HAP-1 (cell line): ENCODE measurements at places on chromosomes 4 and X.
A peak's percentile ranks its signal among the peaks of the same experiment; 100 is the strongest.

DNA sequence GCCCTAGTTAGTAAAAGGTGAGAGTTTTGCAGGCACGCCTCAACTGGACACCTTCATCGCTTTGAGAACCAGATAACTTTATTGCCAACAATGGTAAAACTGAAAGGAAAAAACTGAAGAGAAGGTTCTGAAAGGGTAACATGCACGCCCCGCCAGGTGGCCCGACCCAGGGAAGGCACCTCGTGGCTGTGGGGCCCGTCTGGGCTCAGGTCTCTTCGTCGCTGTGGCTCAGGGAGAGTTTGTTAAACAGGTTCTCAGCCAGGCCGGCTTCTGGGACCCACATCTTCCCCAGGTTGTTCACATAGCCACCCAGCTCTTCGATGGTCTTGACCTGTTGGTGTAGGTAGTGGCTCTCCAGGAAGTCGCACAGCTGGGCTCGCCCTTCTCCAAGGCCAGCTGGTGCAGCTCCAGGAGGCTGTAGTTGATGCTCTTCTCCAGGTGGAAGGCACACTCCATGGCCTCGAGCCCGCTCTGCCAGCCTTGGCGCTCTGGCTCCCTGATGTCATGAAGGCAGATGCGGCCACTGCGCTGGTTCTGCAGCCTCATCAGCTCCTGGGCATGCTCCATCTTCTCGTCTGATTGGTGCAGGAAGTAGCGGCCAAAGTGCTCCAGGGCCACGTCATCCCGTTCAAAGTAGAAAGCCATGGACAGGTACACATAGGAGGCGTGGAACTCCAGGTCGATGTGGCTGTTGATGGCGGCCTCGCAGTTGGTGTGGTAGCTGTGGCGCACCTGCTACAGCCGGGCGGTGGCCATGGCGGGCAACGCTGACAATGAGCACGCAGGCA is 69.7 kb downstream of the FAM47C start:
- no peak for DNase-seq

DNA sequence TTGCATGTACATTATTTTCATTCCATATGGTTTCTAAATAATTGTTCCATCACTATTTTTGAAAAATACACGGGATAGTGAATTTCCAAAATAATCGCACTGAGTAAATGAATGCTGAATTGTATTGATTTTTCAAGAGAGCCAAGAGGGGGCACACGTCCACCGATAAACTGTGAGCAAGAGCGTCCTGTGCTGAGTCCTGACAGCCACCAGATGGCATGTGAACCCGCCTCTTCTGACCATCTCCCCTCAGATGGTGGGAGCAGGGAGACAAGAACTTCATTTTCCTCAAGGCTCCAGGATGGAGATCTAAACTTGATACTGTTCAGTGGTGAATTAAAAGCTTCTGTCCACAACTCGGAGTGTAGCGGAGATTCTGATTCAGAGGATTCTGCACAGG is 30.6 kb upstream of the IL9R start:
- peak; percentile 66 for DNase-seq

- no peak for DNase-seq
Observed at GRCh38 chr4:89752932-89753598, 83.9 kb downstream of the SNCA start.

DNA sequence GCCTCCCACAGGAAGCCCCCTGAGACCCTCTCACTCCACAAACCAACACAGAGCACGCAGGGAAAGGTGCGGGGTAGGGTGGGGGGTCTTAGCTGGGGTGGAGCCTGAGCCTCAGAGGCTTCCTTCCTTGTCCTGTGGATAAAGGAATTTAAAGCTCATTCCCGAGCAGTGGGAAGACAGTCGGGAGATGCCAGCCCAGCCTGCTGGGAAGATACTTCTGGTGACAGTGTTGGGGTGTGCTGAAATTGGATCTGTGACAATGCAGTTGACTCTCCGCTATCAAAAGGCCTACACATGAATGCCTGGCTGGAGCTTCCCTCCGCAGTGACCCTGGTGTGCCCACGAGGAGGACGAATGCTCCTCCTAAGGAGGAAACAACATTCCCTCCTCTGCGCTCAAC is 45.5 kb downstream of the JAKMIP1 start:
- DNase-seq, result no peak

DNA sequence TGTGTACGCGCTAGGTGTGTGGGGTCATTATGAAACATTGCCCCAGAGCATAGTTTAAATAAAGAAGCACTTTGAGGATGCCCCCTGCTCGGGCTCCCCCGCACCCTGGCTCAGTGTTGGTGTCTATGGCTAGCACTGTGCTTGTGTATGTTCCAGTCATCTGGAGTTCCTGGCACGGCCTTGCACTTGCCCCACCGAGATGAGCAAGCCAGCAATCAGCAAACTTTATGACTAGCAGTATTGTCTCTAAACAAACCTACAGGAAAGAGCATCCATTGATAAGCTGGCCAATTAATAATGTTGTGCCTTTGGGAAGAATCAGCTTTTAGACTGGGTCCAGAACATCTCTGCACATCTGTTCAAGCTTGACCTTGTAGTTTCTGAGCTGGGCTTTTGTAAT is 707 bp upstream of the SHROOM4 start:
- no peak for DNase-seq

- peak; percentile 8 for DNase-seq
Observed at GRCh38 chrX:33211356-33212260, at the start of gene DMD. Gene DMD, minus strand, starts transcription at chrX:33211549. Its CDS starts 237 bp downstream, at chrX:33211312.

DNA sequence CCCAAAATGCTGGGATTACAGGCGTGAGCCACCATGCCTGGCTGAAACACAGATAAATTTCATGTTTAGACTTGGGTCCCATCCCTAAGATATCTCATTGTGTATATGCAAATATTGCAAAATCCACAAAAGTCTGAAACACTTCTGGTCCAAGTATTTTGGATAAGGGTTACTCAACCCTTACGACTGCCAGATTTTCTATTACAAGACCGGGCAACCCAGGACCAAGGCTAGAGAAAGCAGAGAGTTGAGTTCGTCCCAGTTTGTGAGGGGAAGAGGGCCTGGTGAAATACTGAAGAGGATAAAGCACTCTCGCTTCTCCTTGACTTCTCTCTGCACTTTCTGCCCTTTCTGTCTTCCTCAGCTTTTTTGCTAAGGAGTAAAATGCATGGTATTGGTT is 34.5 kb downstream of the ZFX start:
- no peak for DNase-seq

GRCh38 chr4:158995040-158995439 is 107.8 kb upstream of the RAPGEF2 start:
- DNase-seq, result no peak

GRCh38 chr4:174449944-174450785 is 72.1 kb downstream of the HPGD start:
- DNase-seq, result peak; percentile 59

GRCh38 chr4:78602334-78602733 is 50.8 kb downstream of the ANXA3 start:
- DNase-seq, result no peak

DNA sequence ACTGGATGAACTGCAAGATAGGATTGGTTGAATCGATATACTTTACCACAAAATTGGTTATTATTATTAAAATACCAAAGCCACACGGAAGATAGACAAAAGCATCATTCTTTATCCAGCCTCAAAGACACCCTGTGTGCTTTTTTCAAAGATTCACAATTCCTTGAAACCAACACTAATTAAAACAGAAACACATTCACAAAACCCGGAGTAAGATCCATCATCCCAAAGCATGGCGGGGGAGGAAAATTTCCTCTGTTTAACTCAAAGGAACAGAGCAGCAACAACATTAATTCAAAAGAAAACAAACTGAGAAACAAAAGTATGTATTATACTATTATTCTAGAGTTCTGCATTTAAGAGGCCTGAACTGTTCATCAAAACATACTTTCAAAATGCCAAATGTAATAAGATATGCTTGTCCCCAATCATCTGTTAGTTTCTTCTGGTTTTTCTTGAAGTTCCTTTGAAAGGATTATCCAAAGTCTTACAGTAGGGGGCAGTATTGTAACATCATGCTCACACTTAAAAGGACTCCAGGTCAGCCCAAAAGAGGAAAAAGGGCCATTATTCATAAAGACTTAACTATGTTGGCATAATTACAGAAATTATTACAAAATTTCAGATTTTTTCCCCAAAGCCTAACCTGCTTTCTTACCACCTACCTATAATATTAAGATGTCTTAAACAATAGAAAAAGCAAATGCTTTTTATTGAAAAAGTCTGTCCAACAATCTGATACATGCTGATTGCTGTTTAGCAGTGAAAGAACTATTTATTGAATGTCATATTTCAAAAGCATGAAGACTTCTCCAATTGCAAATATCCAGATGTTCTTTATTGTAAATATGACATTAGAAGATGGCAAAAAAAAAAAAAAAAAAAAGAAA is 168.7 kb downstream of the SCFD2 start:
- peak; percentile 12 for DNase-seq

DNA sequence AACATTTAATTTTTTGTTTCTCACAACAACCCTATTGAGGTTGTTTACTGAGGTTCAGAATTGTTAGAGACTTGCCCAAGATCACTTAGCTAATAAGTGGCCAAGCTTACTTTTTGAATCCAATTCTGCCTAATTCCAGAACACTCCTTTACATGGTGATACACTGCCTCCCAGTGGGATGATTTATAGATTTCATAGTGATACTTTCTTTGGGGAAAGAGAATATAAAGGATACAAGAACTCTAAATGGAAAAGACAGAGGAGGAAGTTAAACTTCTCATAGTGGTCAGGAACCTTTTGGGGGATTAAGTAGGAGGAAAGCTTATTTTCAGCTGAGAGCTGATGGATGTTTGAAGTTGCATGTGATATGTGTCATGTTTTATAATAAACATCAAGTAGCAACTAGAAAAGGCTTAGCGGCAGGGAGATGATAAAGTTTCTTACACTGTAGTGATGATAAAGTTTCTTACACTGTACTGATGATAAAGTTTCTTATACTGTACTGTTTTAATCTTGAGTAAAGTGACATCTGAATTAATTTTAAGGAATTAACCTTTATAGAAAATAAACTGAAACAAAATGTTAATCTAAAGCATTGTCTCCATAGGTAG is 15.3 kb downstream of the STAG2 start:
- DNase-seq, result no peak

DNA sequence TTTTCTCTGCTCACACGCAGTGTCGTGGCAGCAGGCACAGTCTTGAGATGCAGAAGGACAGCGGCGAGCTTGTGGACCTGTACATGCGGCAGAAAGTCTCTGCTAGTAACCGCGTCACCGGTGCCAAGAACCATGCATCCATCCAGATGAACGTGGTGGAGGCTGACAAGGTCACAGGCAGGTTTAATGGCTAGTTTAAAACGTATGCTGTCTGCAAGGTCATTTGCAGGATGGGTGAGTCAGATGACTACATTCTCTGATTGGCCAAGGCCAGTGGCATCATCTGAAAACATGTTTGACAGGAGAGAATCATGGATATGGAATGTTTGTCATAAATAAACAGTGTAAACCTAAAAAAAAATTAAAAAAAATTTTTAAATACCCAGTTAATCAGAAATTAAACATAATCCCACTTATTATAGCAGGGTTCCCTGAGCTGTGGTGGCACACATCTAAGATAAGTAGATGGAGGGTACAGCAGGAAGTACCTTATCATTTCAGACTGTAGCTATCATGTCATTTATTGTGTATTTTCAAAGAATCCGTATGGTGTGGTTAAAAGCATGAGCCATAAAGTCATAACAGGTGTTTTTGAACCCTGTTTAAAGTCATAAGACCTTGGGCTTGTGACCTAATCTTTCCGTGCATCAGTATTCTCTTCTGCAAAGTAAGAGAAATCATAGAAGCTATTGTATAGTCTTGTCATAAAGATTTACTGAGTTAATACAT is 7.5 kb upstream of the BMP2K start:
- no peak for DNase-seq

DNA sequence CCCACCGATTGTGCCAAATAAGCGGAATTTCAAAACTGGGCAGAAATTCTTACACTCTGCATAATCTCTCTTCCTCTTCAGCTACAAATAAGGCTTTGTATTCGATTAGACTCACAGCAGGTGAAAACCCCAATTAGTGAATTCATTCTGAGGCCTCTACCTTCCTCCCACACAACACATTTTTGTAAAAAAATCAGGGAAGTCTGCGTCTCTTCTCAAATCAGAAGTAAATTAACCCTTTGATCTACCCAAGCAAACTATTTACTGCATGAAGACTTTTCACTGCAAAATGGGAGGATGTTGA is 200.6 kb upstream of the FTHL17 start:
- no peak for DNase-seq

GRCh38 chr4:105709081-105709450 is 482 bp downstream of the GSTCD start:
- DNase-seq, result peak; percentile 52

GRCh38 chrX:132452911-132453550 is 35.8 kb downstream of the MBNL3 start:
- no peak for DNase-seq

DNA sequence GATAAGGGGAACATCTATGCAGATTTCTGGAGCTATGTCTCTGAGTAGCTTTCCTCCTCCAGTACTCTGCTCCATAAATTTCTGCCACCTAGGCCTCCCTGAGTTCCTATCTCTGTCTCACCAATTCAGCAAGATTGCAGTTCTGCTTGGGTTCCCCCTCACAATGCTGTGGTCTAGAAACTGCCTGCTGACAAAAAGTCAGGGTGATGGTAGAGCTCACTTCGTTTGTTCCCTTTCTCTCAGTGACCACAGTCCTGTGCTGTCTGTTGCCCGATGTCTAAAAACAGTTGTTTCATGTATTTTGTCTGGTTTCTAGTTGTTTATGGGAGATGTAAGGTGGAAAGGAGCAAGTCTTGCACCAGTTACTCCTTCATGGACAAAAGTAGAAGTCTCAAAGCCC is 41.1 kb downstream of the AMMECR1 start:
- DNase-seq, result no peak

- no peak for DNase-seq
Observed at GRCh38 chrX:109774706-109775105, 41.6 kb upstream of the ACSL4 start.

DNA sequence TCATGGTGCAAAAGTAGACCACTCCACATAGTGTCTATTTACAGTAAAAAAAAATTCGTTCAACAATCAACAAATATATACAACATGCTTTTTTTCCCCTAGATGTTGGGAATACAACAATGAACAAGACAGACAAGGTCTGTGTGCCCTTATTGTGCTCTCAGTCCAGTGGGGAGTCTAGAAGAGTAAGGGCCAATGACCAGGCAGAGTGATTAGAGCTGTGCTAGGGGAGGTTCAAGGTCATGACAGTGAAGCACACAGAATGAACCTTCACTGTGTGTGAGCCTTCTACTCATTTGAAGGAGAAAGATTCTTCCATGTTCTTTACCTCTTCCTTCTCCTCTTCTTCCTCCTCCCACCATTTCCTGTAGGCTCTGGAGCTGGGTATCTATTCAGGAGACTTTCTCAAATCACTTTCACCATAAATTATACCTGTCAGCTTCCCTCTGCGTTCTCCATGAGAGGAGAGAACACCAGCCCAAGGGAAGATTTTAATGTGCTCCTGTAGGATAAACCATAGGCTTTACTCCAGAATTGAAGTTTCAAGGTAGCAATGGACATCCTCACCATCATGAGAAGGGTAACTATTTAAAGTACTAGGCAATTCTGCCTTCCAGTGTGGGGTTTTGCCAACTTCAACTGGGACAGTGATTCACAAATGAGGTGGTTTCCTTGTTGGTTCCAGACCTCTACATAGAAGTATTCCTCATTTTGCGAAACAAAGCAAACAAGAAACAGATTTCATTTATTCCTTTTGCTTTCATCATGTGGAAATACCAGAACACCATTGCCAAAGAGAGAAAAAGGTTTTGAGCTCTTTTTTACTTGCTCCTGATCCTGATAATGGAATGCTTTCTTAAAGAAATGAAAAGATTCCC is 246.9 kb upstream of the GPC4 start:
- no peak for DNase-seq

- DNase-seq, result no peak
Observed at GRCh38 chr4:37623125-37623524, 63.1 kb downstream of the RELL1 start.
